ENCODE measurements at places on chromosomes 3 and 15.
A peak's percentile ranks its signal among the peaks of the same experiment; 100 is the strongest.

DNA sequence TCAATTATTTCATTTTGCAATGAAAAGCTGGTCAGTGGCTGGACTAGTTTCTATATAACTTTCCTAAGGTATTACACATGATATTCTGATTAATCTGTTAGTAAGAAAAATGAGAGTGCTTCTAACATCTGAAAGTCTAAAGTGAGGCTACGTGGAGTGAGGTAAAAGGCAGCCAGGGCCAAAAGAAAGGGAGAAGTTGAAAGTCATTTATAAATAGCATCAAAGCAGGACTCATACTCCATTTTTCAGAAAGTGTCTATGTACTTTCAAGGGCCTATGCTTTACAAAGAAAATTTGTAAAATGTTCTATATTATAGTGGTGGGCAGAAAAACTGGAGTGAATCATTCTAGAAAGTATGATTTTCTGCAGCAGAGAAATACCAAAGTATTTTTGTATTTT lies 80.0 kb downstream of the CSNK1G1 start:
- DNase-seq: no peak

DNA sequence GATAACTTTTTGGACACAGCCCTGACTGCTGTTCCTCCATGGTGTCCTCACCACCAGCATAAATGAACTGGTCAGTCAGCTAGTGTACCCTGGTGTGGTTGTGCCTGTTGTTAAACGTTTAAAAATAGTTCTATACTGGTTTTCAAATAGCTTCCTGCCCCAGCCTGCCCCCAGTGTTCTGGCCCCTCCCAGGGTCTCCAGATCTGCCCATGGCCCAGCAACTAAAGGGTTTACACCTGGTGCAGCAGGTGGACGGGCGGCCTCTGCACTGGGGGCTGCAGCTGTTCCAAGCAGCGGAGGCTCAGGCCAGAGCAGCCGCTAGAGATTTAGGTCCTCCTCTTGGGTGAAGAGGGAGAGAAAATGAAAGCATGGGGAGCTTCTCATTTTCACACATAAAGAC lies 6.1 kb upstream of the NR2E3 start:
- DNase-seq: no peak

DNA sequence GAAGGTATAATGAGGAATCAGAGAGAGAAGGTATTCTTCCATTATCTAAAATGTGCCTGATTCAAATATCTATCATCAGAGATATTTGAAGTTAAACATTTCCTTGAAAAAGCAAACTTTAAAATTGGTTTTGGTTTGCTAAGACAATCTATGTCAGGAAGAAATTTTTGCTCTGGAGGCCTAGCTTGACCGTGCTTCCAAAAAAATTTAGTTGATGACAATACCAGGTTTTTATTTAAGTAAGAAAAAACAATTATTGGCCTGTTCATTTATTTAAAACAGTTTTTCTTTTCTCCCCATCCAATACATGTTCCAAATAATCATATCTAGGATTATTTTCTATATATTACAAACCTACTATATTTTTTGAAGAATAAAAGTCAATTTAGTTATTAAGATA lies 75.3 kb downstream of the OTOL1 start:
- DNase-seq: no peak

DNA sequence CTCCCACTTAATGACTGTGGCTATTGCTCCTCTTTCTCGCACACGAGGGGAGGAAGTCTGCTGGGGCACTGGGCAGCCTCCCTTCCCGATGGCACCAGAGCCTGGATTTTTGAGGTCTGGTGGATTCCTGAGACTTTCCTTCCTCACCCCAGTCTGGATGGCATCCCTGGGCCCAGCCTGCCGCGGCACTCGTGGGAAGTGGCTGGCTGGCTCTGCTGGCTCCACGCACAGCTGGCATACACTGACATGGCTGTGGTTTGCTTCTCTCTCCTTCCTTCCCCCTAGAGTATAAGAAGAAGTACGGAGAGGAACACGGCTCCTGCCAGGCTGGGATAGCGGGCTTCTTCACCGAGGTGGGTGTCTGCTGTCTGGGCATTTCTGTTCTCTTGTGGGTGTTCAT lies 319.8 kb upstream of the LRRFIP2 start:
- DNase-seq: no peak

DNA sequence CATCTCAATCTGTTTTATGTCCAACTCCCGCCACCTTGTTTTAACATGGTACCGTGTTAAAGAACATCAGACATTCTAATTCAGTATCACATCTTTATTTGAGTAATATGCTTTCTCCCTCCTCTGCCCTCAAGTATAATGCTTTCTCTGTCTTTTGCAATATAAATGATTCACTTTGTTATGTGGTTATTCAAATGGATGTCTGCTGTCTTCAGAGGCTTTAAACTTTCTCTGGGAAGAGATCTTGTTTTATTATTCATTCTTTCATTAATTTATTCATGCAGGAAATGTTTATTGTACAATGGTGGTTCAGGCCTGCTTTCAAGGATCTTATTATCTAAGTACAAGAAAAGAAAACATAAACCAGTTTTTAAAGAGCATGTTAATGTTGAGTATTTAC lies 57.1 kb downstream of the RAP2B start:
- no peak for DNase-seq

- DNase-seq: no peak
Observed at GRCh38 chr3:113084777-113085176, 94.0 kb downstream of the GTPBP8 start.

- DNase-seq: no peak
Observed at GRCh38 chr3:147152476-147152875, 253.9 kb downstream of the ZIC4 start.

DNA sequence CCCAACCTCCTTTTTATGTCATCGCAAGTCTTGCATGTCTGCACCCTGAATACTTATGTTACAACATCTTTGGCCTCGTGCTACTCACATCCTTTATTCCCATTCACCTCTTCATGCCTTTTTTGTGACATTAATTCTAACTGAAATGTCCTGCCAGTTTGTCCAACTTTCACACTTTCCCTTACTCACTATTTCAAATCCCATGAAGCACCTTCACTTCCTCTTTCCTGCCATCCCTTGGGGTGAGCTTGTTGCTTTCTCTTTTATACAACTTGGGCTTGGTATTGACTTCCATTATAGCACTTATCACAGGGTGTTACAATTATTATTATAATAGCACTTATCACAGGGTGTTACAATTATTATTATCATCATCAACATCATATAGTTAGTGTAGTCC lies 496.3 kb downstream of the NLGN1 start:
- DNase-seq: no peak

GRCh38 chr3:180184816-180185215 lies 148.1 kb upstream of the PEX5L start:
- DNase-seq: no peak

DNA sequence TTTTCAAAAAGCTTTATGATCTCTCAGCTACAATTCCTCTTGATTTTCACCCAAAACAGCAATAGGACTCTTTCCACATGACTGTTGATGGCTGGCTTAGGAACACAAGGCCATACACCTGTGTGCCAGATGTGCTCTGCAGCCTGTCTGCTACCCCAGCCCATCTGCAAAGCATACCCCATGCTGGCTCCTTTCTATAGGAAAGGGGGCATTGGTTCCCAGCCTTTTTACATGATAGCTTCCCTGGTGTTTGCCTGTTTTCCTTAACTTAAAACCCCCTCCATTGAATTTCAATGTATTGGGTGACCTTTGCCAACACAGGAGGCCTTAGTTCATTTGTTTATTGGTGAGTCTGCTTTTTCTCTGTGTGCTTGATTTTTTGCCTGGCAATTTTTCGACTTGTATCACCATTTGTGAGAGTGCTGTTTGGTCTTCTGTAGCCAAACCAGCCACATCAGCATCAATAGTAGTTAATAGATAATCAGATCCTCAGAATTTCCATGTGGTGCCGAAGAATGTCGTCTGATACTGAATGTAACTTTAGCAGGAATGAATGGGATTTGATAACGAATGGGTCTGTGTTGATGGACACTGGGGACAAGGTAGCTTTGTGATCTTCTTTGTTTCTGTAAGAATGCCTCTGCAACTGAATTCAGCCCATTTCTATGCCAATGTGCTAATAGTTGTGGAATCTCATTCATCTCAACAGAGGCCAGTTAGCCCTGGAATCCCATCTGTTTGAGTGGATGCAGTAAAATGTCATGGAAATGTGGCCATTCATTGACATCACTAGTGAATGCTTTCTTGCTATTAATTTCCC lies 272.2 kb upstream of the RARB start:
- peak; percentile 49 for DNase-seq

DNA sequence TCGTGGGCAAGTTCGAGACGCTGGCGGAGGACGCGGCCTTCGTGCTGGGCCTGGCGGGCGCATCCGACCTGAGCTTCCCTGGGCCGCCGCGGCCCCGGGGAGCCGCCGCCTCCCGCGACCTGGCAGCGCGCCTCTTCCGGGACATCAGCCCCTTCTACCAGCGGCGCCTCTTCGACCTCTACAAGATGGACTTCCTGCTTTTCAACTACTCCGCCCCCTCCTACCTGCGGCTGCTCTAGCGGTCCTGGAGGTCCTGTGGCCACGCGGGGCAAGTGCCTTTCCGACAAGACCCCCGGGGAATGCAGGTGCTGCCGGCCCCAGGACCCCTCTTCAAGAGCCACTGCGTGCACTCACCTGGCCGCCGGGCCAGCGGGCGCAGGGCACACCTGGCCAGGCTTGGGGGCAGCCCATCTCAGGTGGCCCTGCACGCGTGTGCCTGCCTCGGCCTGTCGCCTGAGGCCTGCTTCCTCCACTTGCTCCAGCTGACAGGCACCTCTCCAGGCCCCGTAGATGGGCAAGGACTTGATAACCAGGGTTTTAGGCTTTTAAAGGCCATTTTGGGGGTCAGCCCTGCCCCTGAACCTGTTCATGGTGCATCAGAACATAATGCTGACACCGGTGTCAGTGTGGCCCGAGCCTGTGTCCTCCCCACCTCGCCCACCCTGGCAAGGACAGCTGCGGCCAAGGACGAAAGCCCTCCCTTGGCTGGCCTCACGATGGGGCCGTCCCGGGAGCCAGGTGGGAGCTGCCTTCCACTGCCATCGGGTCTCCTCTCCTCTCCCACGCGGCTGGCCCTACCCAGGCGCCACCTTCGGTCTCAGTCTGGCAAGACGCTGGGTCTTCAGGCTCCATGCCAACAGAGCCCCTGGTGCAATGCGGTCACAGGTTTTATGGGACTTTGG lies 16.1 kb downstream of the C3orf22 start:
- DNase-seq: no peak
